ENCODE measurements at places on chromosomes 1 and 21.

- DNase-seq, result no peak
Measured at GRCh38 chr1:89259283-89259971, 13.2 kb downstream of the GBP5 start.

DNA sequence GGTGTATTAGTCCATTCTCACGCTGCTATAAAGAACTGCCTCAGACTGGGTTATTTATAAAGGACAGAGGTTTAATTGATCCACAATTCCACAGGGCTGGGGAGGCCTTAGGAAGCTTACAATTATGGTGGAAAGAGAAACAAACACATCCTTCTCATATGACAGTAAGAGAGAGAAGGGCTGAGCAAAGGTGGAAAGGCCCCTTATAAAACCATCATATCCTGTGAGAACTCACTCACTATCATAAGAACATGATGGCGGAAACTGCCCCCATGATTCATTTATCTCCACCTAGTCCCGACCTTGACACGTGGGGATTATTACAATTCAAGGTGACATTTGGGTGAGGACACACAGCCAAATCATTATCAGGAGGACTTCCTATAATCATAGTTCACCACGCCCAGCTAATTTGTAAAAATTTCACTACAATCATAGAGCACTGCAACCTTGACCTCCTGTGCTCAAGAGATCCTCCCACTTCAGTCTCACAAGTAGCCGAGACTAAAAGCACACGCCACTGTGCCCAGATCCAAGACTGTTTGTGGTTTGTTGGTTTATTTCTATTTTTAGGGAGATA lies 164.9 kb downstream of the RERE start:
- DNase-seq, result no peak

DNA sequence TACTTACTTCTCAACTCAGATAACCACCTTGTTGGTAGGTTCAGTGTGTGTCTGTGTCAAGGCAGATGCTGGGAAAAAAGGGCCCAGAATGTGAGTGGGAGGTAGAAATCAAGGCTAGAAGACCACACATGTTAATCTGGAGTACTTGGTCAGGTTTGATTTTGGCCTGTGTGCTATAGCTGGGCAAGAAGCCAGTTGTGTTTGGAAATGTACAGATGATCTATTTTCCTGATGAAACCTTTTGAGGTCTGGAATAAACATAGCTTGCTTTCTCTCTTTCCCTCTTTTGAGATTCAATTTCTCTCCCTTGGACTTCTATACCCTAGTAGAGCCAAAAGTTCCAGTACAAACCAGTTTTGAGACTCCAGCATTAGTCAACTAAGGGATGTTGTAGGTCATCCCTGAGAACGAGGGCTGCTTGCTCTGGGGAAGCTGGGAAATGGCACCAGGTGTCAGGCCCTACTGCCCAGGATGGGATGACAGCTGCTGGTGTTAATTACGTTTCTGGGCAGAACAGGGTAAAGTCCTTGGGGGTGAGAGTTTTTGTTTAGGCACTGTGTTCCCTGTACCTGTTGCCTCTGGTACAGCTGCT lies 15.8 kb downstream of the MAPKAPK2 start:
- DNase-seq, result no peak

DNA sequence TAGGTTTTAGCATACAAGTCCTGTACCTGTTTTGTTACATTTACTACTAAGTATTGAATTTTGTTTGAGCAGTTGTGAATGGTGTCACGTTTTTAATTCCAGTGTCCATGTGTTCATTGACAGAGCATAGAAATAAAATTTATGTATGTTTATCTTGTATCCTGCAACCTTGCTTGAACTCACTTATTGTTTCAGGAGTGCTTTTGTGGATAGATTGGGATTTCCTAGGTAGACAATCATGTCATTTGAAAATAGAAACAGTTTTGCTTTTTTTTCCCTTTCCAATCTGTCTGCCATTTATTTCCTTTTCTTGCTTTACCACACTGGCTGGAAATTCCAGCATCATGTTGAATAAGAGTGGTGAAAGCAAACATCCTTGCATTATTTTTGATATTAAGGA lies 15.0 kb upstream of the ABCG1 start:
- DNase-seq, result no peak
